ENCODE measurements at places on chromosomes 13 and 19. TPM values are rescaled to one million over a fixed set of nuclear protein-coding genes. Genes with fewer than 3 reads are reported as not detected.

- no peak for DNase-seq
Measured at GRCh38 chr13:29109987-29110386, 289.8 kb downstream of the MTUS2 start.

DNA sequence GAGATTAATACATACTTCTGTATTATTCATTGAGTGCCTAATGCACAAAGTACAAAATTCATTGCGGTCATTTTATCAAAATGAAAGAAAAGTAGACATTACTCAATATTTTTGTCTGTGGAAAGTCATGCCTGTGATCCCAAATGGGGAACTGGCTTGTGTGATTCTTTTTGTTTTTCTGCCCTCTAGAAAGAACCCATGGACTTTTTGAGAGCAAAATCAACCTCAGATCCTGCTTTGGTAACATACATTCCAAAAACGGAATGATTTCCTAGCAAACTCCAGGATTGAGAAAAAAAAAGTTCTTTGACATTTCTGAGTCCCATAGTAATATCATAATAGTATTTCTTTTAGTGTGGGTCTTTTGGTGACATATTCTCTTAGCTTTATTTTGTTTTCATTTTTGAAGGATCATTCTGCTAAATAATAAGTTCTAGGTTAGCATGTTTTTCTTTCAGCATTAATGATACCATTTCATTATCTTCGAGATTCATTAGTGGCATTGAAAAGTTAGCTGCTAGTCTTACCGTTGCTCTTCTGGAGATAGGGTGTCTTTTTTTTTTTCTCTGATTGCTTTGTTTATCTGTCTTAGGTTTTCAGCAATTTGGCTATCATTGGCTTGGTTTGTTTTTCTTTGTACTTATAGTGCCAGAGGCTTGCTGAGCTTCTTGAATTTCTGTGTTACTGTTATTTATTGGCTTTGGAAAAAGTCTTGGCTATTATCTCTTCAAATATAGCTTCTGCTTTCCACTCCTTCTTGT is 102.4 kb upstream of the CSNK1A1L start:
- DNase-seq, result no peak

PLA2G4C gene
- total RNA-seq, result 10.7 TPM

SH2D3A gene
- total RNA-seq, result 59.3 TPM

DNA sequence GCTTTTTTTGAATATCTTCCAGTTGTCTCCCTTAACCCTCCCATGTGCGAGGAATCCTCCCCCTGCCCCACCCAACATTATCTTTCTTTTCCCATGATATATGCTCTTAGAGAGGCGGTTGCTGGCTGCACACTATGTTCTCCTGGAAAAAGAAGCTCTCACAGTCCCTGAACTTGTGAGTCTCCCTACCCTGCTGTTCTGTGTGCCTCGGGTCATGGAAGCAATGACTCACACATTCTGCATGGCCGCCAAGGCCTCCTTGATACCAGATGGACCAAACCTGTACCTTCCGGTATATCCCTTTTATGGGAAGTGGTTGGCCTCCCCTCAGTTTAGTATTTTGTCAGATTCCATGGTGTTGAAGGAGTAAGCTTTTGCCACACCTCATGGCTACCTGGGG is 705.4 kb downstream of the SLITRK6 start:
- no peak for DNase-seq

DNA sequence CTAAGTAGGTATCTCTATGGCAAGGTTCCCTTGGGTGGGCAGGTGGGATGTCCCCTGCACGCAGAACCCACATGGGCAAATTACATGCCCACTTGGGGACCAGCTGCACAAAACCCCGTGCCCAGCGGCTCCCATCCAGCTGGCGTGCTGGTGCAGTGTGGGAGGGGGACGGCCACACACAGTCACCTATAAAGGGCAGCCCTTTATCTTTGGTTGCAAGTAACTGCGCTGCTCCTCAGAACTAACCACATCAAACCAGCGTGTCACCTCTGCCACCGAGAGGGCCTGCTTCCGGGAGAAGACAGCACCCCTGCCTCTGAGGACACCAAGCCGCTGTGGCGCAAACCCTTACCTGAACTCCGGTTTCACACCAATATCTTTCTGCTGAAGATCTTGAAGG is 32.2 kb downstream of the ANKRD27 start:
- DNase-seq, result peak; percentile 75

DNA sequence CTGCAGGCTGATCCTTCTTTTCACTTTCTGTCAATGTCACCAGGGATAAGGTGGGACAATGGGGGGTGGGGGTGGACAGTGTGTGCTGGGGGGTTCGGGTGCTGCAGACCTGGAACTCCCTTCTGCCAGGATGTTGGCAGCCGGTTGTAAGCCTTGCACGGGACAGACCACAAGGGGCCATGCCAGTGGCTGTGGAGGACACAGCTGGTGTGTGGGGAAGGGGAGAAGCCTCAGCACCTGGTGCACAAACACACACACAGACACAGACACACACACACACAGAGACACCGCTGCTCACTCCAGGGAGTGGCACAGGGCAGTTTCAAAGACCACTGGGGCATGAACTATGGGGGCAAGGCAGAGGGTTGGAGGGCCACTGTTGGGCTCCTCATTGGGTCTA is 3.6 kb downstream of the F2RL3 start:
- DNase-seq, result no peak

DNA sequence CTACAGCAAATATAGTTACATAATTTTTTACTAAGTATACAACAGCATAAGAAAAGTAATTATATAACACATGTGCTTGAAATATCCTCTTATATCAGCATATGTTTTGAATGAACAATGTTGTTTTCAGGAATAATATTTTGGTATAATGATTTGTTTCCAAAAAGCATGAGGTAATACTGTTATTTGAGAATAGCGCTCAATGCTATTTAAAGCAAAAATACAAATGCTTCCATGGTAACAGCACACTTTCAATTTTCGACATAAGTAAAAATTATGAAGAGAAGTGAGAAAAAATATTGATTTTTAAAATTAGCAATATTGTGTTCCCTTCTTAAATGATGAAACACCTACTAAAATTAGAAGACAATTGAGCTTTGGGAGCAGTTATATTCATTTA is 715.9 kb upstream of the ATXN8OS start:
- DNase-seq, result no peak

DAND5 gene
- not detected for total RNA-seq

DNA sequence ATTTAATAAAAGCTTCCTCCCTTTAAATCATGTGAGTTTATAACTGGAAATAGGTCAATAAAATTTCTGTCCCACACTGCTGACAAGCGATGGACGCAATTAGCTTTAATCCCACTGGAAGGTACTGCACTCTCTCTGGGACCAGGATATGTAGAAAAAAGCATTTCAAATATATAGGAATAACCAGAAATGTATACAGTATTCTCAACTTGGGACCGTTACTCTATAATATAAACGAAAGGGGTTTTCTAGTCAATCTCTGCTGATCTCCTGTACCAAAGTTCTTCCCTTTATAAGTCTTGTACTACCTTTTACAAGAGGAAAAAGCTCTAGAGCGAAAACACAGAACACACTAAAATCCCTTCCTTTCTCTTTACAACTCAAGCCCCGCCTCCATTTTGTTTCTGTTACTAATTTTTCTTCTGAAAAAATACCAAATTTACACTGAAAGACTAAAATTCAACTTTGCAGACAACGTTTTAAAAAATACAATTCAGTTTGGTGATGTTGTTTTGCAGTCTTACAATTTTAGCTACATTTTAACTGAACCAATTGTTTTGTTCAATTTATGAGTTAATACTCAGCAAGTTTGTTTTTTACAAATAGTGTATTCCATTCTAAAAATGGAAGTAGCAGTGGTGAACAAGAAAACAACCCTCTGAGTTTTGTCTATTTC is 1.7 kb upstream of the USPL1 start:
- peak; percentile 37 for DNase-seq

ZNF541 gene
- 0.53 TPM for total RNA-seq

- no peak for DNase-seq
Measured at GRCh38 chr19:995051-995827, 5.0 kb upstream of the GRIN3B start.

GRCh38 chr13:42211704-42212464 is 60.1 kb upstream of the AKAP11 start:
- DNase-seq, result no peak

DNA sequence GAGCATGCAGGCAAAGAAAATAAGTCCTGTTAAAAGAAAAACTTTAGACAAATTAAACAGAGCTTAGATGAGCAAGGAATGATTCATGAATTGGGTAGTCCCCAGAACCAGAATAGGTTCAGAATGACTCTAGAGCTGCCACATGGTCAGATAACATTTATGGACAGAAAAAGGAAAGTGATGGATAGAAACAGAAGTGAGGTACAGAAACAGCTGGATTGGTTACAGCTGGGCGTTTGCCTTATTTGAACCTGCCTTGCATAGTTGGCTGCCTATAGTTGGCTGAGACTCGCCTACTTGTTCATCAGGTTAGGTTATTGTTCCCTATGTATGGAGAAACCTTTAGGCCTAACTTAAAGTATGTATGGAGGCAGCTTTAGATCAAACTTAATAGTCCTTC is 35.4 kb downstream of the WDFY2 start:
- no peak for DNase-seq

DNA sequence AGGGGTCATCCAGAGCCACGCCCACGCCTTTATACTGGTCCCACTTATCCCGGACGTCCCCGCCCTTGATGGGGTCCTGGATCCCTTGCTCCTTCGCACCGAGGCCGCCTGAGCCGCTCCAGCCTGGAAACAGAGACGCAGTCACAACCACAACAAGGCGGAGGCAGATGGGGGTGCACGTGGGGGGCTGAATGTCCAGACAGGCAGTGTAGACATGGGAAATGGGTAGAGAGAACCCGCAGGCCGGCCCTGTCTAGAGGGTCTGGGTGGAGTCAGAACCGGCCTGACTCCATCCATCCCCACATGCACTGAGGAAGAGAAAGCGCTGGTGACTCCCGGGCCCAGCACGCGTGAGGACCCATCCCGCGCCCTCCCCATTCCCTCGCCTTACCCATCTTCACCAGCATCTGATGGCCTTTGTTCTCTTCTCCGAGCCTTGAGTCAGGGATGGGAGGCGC is 23.0 kb downstream of the CHERP start:
- no peak for DNase-seq

DNA sequence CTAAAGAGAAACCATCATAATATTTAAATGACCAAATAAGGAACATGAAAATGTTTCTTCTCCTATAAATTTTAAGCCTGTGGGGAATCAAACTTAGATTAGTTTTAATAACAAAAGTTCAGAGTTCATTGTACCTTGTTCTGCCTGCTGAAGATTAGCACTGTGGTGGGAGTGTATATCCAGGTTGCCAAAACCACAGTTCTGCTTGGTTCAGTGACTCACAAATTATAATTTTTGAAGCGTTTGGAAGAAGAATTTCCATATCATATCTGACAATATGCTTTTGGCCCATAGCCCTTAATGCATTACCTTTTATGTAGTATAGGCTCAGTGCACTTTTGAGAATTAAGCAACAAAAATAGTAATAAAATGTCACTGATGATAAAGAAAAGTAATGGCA is 545.2 kb downstream of the GPC6 start:
- no peak for DNase-seq

- DNase-seq, result no peak
Measured at GRCh38 chr13:34941436-34941834, 635 bp upstream of the NBEA start.

- DNase-seq, result peak; percentile 94
Measured at GRCh38 chr19:42423462-42424344, 3.5 kb downstream of the LIPE start.

DNA sequence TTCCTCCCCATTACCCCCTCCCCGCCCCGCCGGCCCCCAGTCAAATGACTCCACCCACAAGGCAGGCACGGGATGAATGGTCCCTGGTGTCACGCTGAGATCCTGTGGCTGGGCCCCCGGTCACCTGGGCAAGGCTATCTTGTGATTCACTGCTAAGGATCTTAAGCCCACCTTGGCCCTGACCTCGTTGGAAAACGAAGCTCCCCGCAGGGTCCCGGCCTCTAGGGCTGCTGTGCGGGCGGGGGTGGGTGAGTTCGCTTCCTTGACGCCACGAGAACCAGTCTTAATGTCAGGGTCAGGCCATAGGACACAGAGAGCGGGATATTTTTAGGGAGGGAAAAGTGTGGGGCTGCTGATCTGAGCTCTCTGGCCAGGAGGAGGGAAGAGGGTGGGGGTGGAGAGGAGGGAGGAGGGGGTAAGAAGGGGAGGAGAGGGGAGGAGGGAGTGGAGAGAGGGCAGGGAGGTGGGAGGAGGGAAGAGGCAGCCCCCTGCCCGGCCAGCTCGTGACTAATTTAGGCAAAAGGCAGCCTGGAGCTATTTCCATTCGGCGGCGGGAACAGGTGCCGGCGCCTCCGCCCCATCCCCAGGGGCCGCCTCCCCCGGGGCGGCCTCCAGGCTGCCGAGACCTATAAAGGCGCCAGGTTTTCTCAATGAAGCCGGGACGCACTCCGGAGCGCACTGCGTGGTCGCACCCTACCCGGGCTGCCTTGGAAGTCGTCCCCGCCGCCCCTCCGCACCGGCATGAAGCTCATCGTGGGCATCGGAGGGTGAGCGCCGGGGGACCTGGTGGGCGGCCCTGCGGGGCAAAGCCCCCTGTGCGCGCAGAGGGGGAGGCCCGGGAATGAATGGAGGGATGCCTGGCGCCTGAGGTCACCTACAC is at the start of gene NMRK2:
Gene NMRK2 (plus strand): TSS at position 139 of the 880 bp plus-strand sequence. CDS start 603 bp downstream, at position 742.
- no peak for DNase-seq

DNA sequence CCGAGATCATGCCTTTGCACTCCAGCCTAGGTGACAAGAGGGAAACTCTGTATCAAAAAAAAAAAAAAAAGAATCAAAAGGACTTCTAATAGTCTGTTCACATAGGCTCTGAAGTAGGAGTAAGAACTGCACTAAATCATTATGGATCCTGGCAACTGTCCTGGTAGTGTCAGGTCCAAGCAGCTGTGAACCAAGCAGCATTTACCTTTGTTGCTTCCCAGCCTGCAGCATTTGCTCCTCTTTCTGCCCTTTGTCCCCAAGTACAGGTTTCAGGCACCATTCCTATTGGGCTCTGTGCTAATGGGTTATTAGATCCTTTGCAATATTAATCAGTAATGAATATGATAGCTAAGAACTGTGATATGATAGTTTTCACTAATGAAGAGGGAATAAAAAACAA is 77.4 kb upstream of the NBEA start:
- no peak for DNase-seq

ZNF793 gene
- total RNA-seq, result 13.8 TPM

GRCh38 chr19:50725218-50725910 is 2.2 kb downstream of the CLEC11A start:
- DNase-seq, result no peak

IL12RB1 gene
- total RNA-seq, result 42.1 TPM

DNA sequence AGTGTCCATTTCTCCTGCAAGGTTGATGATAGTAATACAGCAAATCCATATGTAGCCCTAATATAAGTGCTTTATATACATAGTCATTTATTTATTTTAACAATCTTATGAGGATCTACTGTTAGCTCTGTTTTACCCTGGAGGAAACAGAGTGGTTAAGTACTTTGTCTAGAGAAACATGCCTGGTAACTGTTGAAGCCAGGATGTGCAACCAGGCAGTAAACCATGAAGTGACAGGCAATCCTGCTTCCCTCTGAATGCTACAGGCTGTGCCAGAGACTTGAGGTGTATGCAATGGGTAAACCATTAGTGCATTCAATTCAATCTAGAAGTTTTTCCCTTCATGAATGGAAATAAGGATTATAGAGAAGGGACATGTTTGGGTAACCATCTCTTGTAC is 911.0 kb downstream of the PCDH17 start:
- DNase-seq, result no peak

PSG7 gene
- total RNA-seq, result not detected

- no peak for DNase-seq
Measured at GRCh38 chr13:80010286-80010831, 330.6 kb downstream of the SPRY2 start.

VSTM2B gene
- not detected for total RNA-seq

GRCh38 chr13:45781553-45782326 is 69.8 kb downstream of the SIAH3 start:
- no peak for DNase-seq

ACER1 gene
- 0.67 TPM for total RNA-seq

SUGT1 gene
- total RNA-seq, result 42.5 TPM

GRCh38 chr13:49308921-49309408 is 61.2 kb downstream of the CDADC1 start:
- no peak for DNase-seq

Measured in CD4-positive, alpha-beta memory T cell (primary cell).